ENCODE measurements at places on chromosomes 6 and 20. TPM values are rescaled to one million over a fixed set of nuclear protein-coding genes. Genes with fewer than 3 reads are reported as not detected.

Gene CALHM6
- total RNA-seq, result 8.0 TPM

DNA sequence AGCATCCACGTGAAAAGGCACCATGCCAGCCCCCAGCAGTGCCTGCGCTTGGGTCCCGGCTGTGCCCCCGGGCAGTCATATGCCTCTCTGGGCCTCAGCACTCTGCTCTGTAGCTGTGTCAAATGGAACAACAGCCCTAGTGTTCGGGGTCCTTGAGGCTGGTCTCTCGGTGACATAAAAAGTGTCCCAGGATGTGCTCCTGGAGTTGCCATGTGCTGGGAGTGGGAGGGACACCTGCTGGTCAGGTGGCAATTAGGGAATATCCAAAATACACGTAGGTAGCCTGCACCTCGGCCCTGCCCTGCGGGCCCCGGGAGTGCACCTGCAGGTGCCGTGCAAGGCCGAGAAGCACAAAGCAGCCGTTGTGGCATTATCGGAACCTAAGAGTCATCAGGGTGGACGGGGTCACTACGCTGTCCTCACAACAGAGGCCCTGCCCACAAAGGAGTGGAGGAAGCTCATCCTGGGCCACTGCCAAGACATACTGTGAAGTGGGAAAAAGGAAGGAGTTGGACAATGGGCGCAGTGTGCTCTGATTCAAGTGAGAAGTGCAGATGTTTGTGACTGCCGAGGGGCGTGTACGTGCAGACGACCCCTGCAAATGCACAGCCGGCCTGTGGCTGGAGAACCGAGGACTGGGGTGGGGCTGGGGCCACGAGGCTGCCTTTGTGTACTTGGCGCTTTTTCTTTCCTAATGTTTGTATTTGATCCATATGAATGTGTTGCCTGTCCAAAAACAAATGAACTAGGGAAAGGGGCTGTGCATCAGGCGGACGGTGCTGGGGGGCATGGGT, 24.6 kb downstream of the SLCO4A1 start:
- no peak for DNase-seq

DNA sequence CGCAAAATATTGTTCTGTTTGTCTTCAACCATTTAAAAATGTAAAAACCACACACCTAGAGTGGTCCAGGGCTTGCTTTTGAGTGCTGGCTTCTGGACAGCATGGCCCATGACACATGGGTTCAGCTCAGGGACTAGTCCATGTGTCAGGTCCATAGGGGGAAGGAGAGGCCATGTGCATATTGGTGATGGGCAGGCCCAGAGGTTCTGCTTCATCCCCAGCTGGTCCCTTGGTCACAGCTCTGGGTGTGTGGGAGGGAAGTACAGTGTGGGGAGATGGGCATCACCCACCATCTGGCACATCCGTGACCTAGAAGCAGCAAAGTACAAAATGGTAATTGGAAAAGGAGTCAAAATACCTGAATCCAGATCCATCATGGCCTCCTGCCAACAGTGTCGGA, 50.7 kb downstream of the STK35 start:
- no peak for DNase-seq

- no peak for DNase-seq
These were observed 80.9 kb downstream of the HAO1 start for GRCh38 chr20:7859356-7859802.

- DNase-seq, result no peak
These were observed 9.8 kb upstream of the TOX2 start for GRCh38 chr20:43904827-43905177.

DNA sequence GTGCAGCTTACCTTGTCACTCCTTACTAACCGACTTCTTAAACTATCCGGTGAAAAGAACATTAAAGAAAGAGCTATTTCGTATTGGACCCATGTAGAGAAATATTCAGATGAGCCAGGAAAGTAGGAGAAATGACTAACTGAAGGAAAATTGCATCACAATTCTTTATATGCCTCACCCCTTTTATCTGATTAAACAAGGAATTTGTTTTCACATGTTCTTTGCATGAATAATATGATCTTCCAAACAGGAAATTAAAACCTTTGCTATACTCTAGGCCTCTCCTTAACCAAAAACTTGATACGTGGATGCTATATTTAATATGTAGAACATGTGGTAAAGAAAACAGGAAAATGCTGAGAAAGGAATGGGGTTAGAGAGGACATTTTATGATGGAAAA, 41.9 kb upstream of the LRRC1 start:
- DNase-seq, result no peak

GRCh38 chr20:29742699-29743100, 1514.8 kb upstream of the DEFB115 start:
- DNase-seq, result no peak

GRCh38 chr6:16400248-16400760, 161.9 kb downstream of the GMPR start:
- DNase-seq, result no peak

DNA sequence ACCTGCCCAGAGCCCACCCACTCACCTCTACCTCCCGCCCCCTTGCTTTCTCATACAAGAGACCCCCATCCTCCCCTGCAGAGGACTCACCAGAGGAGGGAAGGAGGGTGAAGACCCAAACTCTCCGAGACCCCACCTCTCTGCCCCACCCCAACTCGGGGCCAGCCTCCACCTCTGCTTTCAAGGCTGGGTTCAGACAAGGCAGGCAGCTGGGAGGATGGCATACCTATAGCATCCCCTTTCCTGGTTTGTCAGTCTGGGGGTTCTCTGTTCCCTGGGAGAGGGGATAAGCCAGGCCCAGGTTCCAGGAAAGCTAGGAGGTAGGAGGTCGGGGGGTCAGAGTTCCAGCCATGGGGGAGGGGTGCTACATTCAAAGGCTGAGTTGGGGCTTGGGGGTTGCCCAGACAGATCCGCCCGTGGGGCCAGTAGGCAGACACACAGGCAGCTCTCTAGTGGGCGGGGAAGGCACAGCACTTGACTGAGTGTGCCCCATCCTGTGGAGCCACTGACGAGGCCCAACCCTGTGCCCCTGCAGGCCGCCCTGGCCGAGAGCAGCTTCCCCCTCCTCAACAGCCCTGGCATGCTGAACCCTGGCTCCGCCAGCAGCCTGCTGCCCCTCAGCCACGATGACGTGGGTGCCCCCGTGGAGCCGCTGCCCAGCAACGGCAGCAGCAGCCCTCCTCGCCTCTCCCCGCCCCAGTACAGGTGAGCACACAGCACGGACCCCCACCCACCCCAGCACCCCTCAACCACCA, 40.8 kb upstream of the MDFI start:
- no peak for DNase-seq

All from natural killer cell treated with Interleukin-12 subunit alpha and Interleukin-12 subunit beta and Interleukin-15 and Interleukin-18, amount 100 ng/mL, for 72 hours (primary cell).